Uterine smooth muscle cell (primary cell): ENCODE measurements at places on chromosomes 11 and 22. TPM values are rescaled to one million over a fixed set of nuclear protein-coding genes. Genes with fewer than 3 reads are reported as not detected.

KDM4D gene
- total RNA-seq, result 1.00 and 1.4 TPM in 2 replicates

OR2AT4 gene
- total RNA-seq, result not detected in 2 replicates

TRIM29 gene
- 0.11 and 2.7 TPM in 2 replicates for total RNA-seq

CHADL gene
- 0.33 and 1.4 TPM in 2 replicates for total RNA-seq

CSNK2A3 gene
- total RNA-seq, result 1.1 and 2.2 TPM in 2 replicates

GSTT2 gene
- 1.00 and 1.1 TPM in 2 replicates for total RNA-seq

HORMAD2 gene
- total RNA-seq, result not detected in 2 replicates
